Non-pigmented ciliary epithelial cell (primary cell): ENCODE measurements at places on chromosomes 3 and 15.

- peak; percentile 8 for DNase-seq
Observed at GRCh38 chr3:102536456-102536855, 101.6 kb downstream of the ZPLD1 start.

GRCh38 chr15:58506783-58507668 is 75.2 kb downstream of the LIPC start:
- DNase-seq = no peak

DNA sequence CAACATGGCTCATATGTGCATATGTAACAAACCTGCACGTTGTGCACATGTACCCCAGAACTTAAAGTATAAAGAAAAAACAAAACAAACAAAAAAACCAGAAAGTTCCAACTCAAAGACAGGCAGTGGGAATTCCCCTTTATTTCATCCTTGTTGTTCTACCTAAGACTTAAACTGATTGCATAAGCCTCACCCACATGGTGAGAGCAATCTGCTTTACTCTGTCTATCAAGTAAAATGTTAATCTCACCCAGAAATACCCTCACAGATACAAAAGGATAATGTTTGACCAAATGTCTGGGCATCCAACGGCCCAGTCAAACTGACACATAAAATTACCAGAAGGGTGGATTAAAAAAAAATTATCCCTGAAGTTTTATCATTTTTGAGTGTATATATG is 190.9 kb upstream of the PLSCR5 start:
- DNase-seq = no peak

GRCh38 chr15:78037779-78038305 is 39.7 kb downstream of the TBC1D2B start:
- DNase-seq = no peak

DNA sequence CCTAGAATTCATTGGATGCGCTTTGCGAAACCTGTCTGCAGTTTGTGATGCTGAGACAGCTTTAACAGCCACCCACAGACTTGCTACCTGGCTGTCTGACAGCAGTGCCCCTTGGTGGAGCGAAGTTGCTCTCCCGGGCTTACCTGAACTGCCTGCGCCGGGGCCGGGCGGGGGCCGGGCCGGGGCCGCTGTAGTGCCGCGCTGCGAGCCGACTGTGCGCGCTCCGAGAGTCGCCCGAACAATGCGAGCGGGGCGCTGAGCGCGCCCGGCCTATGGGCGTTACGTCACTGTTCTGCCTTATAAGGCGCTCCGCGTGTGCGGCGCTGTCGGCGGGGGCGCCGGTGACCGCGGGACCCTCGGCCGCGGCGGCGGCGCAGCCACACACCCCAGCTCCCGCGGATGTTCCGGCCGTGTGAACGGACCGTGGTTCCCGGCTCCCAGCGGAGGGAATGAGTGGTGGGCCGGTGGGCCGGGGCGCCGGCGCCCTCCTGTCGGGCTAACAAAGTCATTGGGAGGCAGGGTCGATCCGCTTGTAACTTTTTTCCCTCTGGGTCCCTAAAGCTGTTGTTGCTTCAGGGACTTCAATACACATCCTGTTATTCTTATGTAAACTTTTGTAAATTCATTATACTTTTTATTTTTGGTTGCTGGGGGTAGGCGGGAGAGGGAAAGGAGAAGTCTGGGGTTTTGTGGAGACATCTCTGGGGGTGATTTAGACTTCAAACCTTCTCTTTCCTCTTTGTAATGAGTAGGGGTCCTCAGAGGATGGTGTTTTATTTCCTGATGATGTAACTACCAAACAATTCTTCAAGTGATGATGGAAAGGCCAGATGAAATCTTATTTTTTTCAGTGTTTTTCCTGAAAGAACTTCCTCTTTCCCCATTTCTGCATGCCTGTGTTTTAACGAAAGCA is 58.5 kb downstream of the CMSS1 start:
- no peak for DNase-seq

GRCh38 chr15:85707519-85708338 is 87.0 kb downstream of the KLHL25 start:
- no peak for DNase-seq

GRCh38 chr3:23884481-23884880 is 32.3 kb downstream of the NKIRAS1 start:
- DNase-seq = no peak

- DNase-seq = no peak
Observed at GRCh38 chr3:14550651-14551611, 10.8 kb upstream of the GRIP2 start.

GRCh38 chr3:54020436-54020835 is 101.9 kb upstream of the CACNA2D3 start:
- no peak for DNase-seq

DNA sequence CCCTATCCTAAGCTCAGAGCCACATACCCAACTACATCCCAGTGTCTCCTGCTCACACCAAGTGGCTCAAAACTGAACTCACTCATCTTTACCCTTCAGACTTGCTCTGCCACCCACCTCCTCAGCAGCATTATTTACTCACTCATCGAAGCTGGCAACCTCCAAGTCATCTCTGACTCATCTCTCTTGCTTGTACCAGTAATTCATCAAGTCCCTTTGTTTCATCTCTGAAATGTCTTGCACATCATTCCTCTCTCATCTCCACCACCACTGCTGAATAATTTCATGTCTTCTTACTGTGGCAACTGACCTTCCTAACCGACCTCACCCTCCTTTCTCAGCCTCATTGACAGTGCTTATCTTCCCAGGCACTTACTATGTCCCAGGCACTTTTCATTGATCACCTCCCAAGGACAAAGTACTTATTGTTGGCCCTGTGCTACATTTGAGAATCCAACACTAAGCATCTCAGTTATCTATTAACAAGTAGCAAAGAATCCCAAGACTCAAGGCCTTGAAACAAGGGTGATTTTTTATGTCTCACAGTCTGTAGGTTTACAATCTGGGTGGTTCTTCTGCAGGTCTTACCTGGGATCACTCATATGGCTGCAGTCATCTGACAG is 82.0 kb downstream of the MRPL46 start:
- DNase-seq = no peak

- no peak for DNase-seq
Observed at GRCh38 chr3:53821631-53822121, 24.5 kb downstream of the CHDH start.

- DNase-seq = no peak
Observed at GRCh38 chr3:94137377-94137776, 74.5 kb downstream of the NSUN3 start.

- DNase-seq = no peak
Observed at GRCh38 chr15:78951841-78952238, 7.0 kb upstream of the CTSH start.

GRCh38 chr3:174303907-174304560 is 555.1 kb upstream of the NAALADL2 start:
- DNase-seq = no peak

GRCh38 chr3:28840976-28841376 is 439.9 kb upstream of the RBMS3 start:
- peak; percentile 6 for DNase-seq

- no peak for DNase-seq
Observed at GRCh38 chr3:117874028-117874690, 1160.5 kb downstream of the IGSF11 start.

- no peak for DNase-seq
Observed at GRCh38 chr3:25453619-25454004, 25.5 kb downstream of the RARB start.

- no peak for DNase-seq
Observed at GRCh38 chr3:124201786-124202185, 209.9 kb upstream of the ROPN1 start.

DNA sequence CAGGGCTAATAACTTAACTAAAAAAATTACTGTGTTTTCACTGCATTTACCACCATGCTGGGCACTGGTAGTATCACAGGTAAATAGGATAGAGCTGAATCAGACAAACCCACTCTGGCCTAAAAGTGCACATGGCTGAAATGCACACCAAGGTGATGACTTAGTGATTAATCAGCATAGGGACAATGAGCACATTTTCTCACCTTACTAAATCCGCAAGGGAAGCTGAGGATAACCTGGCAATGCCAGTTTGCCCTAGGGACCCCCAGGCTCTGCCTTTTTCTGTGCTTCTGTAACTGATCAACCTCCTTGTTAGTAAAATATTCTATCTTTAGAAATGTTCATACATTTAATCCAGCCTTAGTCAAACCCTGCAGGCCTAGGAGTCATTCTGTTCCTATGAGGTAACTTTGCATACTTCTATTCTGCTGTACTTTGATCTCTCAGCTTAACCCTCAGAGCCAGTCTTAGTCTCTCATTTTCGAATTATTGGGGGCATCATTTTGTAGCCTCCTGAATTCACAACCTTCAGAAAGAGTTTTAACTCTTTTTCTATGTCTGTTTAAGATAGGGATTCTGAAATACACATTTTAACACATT is 562.9 kb upstream of the KCNMB2 start:
- peak; percentile 67 for DNase-seq

DNA sequence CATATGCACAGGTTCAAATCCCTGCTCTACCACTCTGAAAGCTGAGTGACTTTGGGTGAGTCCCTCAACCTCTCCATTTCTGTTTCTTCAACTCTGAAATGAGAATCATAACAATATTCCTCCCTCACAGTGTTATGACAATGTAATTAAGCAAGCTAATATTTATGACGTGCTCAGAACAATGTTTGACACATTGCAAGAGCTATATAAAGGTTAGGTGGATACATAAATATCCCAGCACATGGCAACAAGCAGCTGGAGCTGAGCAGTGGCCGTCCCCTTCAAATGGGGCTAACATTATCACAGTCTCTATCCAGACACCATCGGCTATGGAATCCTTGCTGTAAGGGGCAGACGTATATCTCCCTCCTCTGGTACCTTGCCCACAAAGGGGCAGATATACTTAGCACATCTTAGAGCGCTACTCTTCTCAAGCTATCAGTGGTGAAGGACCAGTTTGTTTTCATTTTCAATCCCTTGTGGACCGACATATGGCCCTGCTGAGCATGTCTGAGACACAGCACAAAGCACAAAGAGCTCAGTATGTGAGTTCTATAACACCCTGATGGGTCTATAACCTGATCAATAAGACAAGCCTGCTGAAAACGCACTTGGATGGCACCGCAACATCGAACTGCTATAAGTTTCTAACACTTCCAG is 80.9 kb downstream of the PRICKLE2 start:
- no peak for DNase-seq

DNA sequence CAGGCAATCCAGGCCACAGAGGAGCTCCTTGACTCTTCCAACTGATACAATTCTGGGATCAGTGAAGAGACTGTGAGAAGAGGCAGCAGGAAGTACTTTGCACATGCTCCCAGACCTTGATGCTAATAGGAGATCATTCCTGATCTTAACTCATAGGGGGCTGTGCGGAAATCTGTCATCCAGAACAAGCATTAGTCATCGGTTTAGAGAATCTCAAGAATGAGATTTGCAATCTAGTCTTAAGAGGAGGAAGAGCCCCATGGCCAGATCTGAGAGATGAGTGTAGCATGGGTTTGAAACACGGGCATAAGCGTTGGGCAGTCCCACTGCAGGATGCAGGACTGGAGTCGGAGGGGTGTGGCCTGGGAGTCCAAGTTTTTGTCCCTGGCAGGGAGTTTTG is 1081.1 kb downstream of the NAALADL2 start:
- DNase-seq = peak; percentile 28

GRCh38 chr3:117218641-117219048 is 509.1 kb downstream of the TUSC7 start:
- DNase-seq = no peak

DNA sequence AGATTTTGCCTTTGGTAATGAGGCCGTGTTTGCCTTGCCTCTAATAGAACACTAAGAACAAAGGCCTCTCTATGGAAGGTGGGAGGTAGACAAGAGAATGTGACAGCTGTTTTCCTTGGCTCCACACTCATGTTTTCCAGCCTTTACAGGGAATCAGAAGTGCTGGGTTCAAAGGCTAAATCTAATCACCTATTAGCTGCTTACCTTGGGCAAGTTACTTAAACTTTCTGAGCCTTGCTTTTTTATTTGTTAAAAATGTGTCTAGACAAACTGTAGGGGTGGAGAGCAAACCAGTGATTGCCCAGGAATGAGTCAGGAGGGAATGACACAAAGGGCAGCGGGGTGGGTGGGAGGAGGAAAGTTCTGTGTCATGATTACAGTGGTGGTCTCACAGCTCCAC is 179.0 kb downstream of the P3H2 start:
- DNase-seq = peak; percentile 32

GRCh38 chr3:52779837-52780585 is 2.6 kb downstream of the ITIH1 start:
- DNase-seq = no peak

DNA sequence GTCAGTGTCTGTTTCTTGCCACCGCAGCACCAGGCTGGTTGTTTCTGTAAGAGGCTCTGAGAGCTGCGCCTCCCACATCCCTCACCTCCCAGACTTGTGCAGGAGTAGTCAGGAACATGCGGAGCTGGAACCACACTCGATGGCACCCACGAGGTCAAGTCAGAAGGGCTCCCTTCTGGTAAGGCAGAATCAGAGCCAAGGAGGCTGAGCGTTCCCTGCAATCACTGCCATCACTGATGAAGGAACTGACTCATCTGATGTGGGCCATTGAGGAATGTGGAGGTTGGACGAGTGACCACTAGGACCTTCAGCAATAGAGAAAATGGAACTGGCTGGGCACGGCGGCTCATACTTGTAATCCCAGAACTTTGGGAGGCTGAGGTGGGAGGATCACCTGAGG is 35.7 kb upstream of the BLM start:
- DNase-seq = peak; percentile 74

- DNase-seq = no peak
Observed at GRCh38 chr3:126883241-126883640, 99.7 kb upstream of the PLXNA1 start.
